Mesothelial cell of epicardium (in vitro differentiated cells): ENCODE measurements at places on chromosomes 3 and 15. TPM values are rescaled to one million over a fixed set of nuclear protein-coding genes. Genes with fewer than 3 reads are reported as not detected.

GRCh38 chr15:80913541-80913940, 76.1 kb downstream of the MESD start:
- DNase-seq = no peak

GRCh38 chr3:105836533-105836932, 32.3 kb downstream of the CBLB start:
- no peak for DNase-seq

- DNase-seq = peak; percentile 55
Observed at GRCh38 chr15:42650208-42651066, 75.0 kb downstream of the STARD9 start.

DNA sequence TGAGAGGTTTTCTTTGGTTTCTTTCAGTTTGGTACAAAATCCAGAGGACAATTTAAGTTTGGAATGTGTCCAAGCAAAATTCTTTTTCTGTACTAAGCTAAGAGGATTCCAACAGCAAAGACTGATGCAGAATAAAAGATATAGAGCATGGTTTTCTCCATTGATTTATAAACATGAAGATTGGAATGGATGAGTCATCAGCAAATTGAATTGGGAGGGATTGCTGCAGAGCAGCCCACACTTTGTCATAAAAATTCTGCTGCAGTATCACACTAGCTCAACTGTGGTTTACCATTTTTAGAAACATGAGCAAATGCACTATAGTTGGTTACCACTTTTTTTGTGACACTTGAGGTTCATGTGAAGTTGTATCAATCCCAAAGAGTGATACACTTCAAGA, 16.1 kb upstream of the LARP6 start:
- DNase-seq = no peak

GRCh38 chr3:50264383-50264963, 4.5 kb upstream of the SEMA3B start:
- DNase-seq = peak; percentile 88

DNA sequence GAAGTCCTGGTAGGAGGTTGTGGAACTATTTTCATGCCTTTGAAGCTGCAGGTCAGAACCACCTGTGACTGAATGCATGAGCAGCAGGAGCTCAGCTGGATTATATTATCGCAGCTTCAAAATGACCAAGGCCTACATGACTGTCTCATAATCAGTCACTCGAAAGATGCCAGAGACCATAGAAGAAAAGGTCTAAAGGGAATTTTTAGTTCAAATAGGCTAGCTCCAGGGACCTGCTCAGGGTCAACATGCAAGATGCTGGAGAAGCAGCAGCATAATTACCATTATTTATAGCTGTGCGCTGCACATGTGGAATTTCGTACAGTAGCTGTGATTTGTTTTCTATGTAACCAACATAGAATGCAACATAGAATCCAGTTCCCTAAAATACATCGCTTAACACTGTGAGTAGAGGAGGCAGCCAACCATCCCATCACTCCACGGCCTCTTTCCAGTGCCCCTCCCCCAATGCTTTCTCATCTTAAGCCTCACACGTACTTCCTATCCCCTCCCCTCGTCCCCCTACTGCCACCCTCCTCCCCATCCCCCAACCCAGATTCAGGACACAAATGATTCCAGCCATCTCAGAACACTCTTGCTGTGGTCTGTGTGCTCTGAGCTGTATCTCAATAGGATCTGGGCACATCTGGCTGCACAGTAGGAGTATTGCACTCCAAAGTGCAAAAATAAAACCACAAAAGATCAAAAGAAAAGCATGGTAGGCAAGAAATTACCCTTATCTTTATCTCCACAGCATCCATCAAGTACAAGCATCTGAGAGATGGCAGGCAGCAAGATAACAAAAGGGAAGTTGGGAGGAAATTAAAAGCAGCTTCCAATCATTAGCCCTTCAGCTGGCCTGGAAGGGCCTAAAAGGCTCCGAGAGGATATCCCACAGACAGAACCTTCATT, 352.8 kb upstream of the SEMA6D start:
- DNase-seq = no peak

The KIF15 gene
- 10.6 to 11.3 TPM (median 10.7 TPM) in 3 replicates for total RNA-seq

The FSIP1 gene
- 0.50 to 0.89 TPM (median 0.74 TPM) in 3 replicates for total RNA-seq

The ABI3BP gene
- 2.2 to 3.0 TPM (median 2.5 TPM) in 3 replicates for total RNA-seq

The CTXN2 gene
- total RNA-seq = 0.18 to 0.25 TPM in 2 of 3 replicates, not detected in the other

The GCNT3 gene
- total RNA-seq = 0.22 TPM in 1 of 3 replicates, not detected in the others
